Stimulated activated CD4-positive, alpha-beta T cell treated with anti-CD3 and anti-CD28 coated beads, Interleukin-12 subunit alpha, Interleukin-12 subunit beta, amount 100 ng/mL, for 48 hours (primary cell): ENCODE measurements at places on chromosomes 3 and 15.

DNA sequence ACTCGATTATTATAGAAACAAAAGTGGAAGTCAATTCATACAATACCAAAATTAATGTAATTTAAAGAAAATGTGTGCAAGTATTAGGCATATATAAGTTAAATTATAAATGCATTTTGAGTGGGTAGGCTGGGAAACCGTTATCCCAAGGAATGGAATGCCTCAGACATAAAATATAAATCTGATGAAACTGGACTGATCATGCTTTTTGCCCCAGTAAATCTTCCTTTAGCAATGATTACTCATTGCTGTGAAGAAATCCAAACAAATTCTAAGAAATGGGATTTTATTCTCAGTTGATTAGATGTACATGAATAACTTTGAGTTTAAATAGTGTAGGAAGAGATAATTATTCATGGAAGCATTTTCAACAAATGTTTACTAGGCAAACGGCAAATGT lies 185.5 kb upstream of the KCNMB2 start:
- no peak for DNase-seq

GRCh38 chr15:40420793-40421192 lies 15.2 kb downstream of the IVD start:
- no peak for DNase-seq

- DNase-seq, result no peak
Observed at GRCh38 chr3:108485146-108485545, 25.2 kb downstream of the MYH15 start.

GRCh38 chr3:157175691-157176507 lies 16.0 kb upstream of the CCNL1 start:
- DNase-seq, result no peak

DNA sequence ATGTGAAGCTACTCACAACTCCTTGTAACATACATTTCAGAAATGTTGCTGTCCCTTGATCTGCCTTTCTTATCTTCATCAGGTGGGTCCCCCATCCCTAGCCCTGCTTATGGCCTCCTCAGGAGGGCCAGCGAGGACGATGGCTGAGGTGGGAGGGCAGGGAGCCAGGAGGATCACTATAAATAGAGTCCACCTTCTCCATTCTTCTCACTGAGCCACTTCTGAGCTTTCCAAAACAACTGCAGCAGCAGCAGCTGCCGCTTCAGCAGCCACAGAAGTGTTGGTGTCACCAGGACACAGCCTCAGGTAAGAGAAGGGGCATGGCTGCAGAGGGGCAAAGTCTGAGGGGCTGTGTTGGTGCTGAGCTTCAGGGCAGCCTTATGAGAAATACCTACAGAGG lies 53.5 kb downstream of the ANAPC13 start:
- DNase-seq, result no peak
